ENCODE measurements at places on chromosomes 2 and 18.
A peak's percentile ranks its signal among the peaks of the same experiment; 100 is the strongest.

DNA sequence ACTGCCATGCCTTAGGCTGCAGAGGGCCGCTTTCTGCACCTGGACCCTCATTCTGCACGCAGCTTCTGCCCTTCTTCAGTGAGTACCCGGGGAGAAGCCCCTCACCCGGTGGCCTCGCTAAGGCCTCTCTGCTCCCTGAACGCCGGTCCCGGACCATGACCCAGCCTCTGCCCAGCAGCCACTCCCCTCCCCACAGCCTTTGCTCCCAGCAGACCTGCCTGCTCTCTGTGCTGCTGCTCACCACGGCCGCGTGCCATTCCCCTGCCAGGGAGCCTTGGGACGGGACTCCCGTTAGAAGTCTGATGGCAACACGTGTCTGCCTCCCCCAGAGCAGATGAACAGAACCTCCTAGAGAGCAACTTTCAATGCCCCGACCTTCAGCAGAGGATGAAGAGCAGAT, 282.8 kb downstream of the NDUFA10 start:
- no peak for DNase-seq

DNA sequence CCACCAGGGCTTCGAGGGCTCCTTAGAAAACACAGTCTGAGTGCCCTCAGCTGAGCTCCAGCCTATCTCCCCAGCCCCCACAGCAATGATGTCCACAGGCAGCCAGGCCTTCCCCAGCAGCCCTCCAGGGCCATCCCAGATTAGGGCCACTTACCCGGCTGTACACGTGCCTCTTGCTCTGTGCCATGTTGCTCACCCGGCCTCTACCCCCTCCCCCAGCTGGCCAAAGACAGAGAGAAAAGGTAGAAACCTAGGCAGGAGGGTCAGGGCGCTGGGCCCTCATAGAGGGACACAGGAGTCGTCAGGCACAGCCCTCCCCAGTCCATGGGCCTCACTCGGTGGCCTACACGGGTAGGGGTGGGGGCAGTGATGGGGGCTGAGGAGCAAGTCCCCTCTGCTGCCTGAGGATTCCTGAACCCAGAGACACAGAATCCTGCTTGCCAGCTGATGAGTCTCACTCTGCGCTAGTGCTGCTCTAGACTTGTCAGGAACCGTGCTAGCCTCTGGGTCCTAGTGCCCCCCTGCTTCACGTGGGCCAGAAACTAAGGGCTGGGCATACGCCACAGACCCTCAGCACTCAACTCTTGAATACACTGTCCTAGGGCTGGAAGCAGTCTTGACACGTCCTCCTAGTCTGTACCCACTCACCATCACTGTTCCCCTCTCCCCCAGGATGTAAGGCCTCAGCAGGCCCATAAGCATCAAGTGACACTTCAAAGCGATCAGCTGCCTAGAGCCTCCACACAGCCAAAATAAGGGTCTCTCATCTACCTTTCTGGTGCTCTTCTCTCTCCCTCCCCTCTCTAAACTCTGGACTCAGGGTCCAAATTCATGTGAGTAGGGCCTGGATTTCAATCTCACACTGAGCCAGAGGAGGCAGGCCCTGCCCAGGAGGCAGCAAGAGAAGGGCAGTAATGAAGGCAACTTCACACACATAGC, at the start of gene DCTN1:
DCTN1 (minus strand) TSS at position 461 of the 939 bp plus-strand sequence; CDS start at position 187, 274 bp downstream.
- peak; percentile 54 for DNase-seq

DNA sequence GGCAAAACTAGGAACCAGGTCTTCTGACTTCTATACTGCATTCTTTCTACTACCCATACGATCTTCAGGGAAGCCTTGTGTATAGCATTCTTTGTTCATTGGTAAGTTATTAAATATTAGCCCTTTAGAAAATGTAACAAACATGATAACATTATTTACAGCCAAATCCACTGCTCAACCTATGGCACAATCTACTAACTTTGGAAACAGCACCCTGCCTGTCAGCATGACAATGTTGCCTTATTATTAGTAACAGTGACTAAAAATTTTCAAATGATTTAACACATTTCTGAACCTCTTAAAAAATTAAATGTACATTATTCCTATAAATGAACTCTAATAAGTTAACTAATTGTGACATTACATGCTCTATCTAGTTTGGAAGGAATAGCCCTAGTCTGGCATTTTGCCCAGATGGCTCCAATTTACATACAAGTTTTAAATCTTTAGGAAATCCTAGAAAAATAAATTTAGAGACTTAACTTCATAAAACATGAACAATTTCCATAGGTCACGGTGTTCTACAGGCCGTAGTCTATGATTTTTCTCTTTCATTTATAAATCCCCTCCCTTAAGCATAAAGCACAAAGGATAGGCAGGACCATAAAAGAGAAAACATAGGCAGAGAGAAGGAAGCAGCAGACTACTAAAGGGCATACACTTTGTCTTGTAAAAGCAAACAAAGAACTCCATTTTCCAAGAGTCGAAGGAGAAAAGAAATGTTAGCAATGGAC, 33.7 kb downstream of the YES1 start:
- DNase-seq: no peak

GRCh38 chr2:159146996-159147666, 139.4 kb downstream of the WDSUB1 start:
- peak; percentile 20 for DNase-seq

- DNase-seq: no peak
Measured at GRCh38 chr2:165897074-165897473, 56.5 kb downstream of the TTC21B start.

DNA sequence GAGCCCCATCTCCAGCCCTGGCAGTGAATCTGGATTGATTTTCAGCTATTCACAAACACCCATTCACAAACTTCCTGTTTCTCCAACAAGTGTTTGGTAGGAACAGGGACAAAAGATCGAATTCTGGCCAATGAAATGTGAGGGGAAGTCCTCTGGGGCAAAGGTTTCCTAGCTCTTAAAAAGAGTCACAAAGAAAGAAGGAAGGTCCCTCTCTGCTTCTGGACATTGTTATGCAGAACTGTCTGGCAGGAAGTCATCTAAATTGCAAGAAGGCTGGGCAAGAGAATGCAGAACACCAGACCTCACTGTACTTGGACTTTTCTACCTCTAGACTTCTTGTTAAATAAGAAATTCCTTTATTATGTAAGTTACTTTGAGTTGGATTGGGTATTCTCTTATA, 137.3 kb downstream of the CCDC148 start:
- no peak for DNase-seq

DNA sequence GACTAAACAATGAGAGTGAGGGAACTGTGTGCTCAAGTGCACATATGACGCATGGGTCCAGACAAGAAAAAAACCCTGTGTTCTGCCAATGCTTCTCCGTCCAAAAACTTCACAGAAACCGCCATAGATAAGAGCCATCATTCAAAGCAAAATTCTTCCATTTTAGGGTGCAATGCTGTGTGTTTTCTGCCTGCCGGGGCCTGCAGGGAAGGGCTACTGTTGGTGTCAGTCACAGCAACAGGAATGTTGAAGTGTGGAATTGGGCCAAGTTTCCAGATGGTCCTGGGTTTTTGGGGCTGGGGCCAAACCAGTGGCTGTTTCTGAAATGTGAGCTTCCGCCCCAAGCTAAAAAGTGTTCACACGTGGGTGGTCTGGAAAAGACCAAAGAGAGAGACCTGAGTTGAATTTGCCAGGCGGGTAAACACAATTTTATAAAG, 677 bp upstream of the MC2R start:
- peak; percentile 6 for DNase-seq

GRCh38 chr2:196271795-196272194, 100.4 kb upstream of the STK17B start:
- DNase-seq: no peak

DNA sequence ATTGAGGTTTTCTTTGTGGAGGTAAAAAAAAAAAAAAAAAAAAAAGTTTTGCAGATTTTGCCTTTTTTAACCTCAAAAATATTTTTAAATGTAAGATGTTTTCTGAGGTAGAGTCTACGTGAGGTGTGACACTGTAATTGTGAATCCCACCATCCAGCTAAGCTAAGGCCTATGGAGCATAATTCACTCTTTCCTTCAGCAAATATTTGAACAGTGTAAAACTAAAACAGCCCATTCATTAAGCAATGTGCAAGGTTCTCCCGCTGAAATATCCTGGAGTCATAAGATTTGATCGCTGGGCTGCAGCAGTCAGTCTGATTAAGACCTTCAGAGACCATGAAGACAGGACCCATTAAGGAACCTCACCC, 105.1 kb downstream of the HNRNPLL start:
- no peak for DNase-seq

- DNase-seq: peak; percentile 79
Measured at GRCh38 chr2:60881047-60881932, at the start of gene REL. TSS of gene REL (plus strand) at chr2:60881574. CDS start at chr2:60881841, 267 bp downstream.

DNA sequence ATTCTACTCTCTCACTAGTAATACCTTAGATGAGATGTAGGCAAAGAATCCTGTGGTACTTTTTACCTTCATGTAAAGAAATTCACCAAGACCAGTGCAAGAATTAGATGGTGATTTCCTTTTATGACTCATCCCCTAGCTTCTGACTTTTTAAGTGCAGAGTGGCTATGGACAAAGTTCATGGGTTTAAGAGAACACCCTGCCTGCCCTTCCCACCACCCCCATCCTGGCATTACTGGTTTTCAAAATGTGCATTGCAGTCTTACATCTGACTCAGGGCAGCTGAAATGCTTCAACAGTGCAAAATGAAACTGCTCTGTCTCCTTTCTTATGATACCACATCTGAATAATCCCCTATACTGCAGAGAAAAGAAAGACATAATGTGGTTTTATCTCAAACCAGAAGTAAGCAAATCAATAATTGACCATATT, 22.6 kb downstream of the MAIP1 start:
- peak; percentile 90 for DNase-seq

DNA sequence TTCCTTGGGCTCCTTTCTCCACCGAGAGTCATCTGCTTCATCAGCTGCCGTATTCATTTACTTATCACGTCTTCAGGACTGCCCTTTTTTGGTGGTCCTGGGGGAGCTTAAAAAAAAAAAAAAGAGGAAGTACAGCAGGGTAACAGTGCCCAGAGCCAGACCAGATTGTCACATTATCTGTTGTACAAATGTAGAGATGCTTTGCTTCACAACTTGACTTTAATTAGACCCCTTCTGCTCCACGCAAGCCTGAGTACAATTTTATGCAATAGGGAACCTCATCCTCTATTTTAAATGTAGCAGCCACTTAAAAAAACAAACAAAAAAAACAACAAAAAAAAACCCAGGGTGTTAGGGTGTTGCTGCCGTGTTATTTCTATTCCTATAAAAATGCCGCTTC, 128.3 kb downstream of the PRPF40A start:
- no peak for DNase-seq

DNA sequence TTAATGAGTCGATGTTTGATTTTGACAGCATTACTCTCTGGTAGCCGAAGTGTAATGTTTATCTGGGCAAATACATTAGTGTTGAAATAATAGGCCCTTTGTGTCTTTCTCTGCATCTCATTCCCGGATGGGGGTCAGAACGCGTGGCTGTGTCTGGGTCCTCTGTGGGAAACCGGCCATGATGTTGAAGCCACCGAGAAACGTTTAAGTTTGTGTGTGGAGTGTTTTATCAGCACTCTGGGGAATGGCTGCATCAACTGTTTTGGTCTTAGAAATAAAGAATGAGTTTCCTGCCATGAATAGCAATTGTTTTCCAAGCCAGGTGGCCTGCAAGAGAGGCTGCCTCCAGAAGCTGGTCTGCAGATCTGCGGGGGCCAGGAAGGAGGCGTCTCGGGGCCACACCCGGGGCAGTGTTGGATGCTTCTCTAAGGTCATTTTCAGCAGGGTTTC, 69.7 kb downstream of the RNF144A start:
- no peak for DNase-seq

DNA sequence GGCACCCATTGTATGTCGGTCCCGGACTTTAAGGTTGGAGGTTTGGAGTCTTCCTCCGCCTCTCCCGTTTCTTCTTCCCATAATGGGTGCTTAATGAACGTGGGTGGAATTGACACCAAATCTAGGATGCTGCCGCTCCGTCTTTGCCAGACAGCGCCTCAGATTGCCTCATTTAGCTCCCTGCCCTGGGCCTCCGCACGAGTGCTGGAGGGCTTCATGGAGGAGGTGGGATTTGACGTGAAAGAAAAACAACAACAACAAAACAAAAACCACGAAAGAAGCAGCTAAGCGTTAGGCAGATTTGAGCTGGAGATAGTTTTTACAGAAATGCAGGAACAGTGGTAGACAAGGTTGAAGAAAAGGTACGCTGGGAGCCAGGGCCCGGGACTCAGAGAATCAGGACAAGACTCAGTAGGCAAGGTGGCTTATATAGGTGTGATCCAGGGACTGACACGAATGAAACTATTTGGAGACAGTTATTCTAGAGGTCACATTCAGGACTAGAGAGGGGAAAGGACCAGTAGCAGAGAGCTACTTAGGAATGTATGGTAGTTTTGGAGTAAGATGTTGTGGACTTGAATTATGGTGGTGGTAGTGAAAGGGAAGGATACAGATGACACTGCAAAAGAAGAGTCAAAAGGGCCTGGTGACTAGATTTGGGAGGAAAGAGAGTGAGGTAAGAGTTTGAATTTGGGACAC, 605 bp downstream of the ZNF2 start:
- no peak for DNase-seq

- no peak for DNase-seq
Measured at GRCh38 chr2:222701721-222702131, 30.3 kb downstream of the MOGAT1 start.

- DNase-seq: peak; percentile 22
Measured at GRCh38 chr18:39057423-39058064, 1491.9 kb upstream of the CELF4 start.

DNA sequence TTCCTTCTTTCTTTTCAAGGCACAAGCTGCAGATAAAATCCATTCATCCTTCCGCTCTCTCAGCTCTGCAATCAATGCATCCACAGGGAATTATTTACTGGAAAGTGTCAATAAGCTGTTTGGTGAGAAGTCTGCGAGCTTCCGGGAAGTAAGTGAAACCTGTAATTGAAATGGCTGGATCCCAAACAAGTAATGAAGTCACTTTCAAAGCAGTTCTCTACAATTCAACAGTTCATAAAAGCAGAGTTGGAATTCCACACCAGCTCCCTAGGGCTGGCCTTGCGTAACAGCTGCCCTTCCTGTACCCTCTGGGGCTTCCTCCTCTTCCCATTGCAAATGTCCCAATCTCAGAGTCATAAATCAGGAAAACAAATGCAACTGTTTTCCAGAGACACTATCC, 9.6 kb downstream of the SERPINB2 start:
- DNase-seq: peak; percentile 43

GRCh38 chr2:130378206-130378897, 22.5 kb downstream of the PTPN18 start:
- DNase-seq: no peak

DNA sequence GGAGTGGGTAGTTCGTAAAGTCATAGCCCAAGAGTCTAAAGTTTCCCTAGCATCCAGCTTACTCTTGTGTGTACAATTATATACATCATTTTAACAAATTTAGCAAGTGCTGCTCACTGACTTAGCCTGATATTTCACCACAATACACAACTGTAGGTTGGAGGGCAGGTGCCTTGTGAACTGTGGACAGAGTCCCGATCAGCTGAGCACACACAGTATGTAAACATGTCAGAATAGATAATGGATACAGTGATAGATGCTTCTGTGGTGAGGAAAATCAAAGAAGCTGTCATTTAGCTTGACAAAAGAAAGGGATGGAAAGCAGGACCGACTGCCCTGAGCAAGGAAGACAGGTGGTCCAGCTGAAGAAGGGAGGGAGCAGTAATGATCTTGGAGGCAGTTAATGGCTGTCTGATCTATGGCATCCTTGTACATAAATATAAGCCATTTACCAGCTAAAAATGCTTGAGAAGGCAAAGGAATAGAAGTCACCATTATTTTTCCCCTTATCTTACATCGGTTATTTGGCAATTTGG, 372.8 kb upstream of the UBE2E3 start:
- no peak for DNase-seq

- peak; percentile 18 for DNase-seq
Measured at GRCh38 chr2:151071906-151072305, 189.8 kb downstream of the RBM43 start.

- DNase-seq: no peak
Measured at GRCh38 chr2:237388036-237388435, 25.9 kb downstream of the COL6A3 start.
